HCT116 (cell line): ENCODE measurements at places on chromosomes 11 and 22. TPM values are rescaled to one million over a fixed set of nuclear protein-coding genes. Genes with fewer than 3 reads are reported as not detected.
A peak's percentile ranks its signal among the peaks of the same experiment; 100 is the strongest.

DNA sequence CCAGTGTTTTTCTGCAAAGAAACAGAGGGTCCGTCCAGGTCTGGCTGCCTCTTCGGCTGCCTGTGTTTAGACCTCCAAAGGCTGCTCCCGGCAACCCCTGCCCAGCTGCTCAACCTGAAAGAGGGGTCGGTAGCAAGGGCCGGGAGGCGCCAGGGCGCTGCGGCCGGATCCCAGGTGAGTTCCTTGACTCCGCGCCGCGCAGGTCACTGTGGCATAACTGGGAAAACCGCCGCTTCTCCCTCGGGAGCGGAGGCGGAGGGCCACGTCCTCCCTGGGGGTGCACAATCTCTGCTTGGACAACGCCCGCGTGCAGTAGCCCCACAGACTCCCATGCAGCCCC, 1.0 kb upstream of the BRSK2 start:
- no peak for DNase-seq

The MUC5AC gene
- total RNA-seq: under 0.01 TPM

DNA sequence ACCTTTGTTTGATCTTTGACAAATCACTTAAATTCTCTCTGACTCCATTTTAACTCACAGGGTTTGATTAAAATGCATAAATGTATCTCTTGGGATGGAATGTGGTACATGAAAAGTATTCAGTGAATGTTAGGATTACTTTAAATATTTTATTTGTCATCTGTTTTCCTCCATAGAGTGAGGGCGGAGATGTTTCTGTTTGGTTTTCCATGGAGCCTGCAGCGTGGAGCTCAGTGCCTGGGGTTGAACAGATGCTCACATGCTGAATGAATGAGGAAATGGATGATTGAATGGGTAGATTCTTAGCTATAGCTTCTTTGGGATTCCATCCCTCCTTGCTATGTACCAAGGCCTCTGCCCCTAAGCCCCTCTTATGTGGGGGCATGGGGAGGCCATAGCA, 10.0 kb downstream of the TSPAN18 start:
- no peak for DNase-seq

- DNase-seq: no peak
Observed at GRCh38 chr11:121391914-121392313, 60.2 kb upstream of the SORL1 start.

The SORL1 gene
- total RNA-seq: 17.4 TPM

- peak; percentile 75 for DNase-seq
Observed at GRCh38 chr11:9015677-9016076, 11.9 kb upstream of the NRIP3 start.

The SCYL1 gene
- 104 TPM for total RNA-seq

The C1QTNF5 gene
- total RNA-seq: not detected

GRCh38 chr22:29539105-29539504, 14.5 kb downstream of the THOC5 start:
- DNase-seq: no peak

- no peak for DNase-seq
Observed at GRCh38 chr11:21650961-21651360, 541.9 kb upstream of the ANO5 start.

DNA sequence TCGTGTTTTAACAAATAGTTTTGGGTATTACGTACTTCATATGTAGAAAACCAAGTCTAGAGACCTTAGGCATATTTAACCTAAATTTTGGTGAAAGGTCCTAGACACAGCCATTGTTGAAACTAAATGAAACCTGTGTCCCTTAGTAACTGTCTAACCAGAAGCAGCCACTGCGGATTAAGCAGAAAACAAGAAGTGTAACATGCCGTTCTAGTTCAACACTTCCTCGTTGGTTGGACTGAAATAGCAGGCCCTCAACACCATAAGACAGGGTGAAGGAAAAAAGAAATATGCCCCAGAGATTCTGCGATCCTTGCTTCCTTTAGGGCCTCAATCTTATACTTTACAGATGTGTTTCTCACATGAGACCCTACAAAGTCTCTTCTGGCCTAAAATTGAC, 2.0 kb downstream of the NAA40 start:
- DNase-seq: no peak

DNA sequence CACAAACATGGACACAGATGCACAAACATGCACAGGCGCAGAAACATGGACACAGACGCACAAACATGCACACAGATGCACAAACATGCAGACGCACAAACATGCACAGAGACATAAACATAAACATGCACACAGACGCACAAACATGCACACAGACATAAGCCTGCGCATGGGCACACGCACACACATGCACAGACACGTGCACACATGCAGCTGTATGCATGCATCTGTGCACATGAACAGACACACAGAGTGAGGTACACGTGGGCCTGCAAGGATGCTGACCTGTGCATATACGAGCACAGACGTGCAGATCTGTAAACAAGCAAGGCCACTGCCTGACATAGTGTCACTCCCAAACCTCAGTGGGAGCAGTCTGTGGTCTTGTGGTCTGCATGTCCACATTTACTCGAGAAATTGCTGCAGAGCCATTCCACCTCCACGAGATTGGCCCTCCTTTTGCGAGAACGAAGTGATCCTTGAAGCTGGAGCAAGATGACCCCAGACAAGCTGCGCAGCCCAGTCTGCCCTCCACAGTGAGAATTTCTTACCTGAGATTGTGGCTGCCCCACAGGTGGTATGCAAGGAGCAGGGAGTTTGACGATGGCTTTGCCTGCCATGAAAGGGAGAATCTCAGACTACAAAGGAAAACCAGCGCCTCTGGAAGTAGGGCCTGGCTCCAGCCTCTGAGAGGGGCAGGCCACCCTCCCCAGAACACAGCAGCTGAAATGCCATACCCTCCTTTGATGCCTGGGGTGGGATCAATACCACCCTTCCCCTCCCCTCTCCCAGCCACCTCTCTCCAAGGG, 299.9 kb downstream of the BRD1 start:
- no peak for DNase-seq

The CARD10 gene
- 32.0 TPM for total RNA-seq

DNA sequence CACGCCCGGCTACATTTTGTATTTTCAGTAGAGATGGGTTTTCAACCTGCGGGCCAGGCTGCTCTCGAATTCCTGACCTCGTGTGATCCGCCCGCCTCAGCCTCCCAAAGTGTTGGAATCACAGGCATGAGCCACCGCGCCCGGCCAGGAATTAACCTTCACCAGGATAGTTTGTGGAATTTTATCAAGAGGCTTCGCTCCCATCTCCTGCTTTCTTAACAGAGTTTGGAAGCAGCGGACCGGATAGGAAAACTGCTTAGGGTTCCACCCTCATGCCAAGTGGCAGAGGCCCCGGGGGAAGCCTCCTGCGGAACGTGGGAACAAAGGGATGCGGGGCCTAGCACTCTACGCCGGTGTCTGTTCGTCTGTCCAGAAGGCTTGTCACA, 229.9 kb downstream of the ST3GAL4 start:
- no peak for DNase-seq

- DNase-seq: no peak
Observed at GRCh38 chr11:72038491-72038890, 39.8 kb downstream of the IL18BP start.

The DSCAML1 gene
- total RNA-seq: not detected

DNA sequence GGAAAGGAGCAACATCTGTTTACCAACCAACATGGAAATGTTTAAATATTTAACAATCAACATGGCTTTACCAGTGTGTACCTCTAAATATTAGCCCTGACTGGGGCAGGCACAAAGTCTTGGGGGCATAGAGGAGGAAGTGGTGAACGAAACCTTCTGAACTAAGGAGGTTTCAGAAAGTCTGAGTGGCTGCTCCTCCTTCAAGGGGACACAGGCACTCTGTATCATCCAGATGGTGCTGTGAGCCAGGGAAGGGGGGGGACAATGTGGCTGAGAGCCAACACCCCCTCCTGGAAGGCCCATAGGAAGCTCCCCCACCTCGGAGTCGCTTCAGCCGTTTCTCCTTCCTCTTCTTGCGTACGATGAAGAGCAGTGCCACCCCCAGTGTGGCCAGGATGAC, 107.7 kb downstream of the CEP164 start:
- no peak for DNase-seq

GRCh38 chr22:37912171-37912570, 6.1 kb downstream of the MICALL1 start:
- no peak for DNase-seq

DNA sequence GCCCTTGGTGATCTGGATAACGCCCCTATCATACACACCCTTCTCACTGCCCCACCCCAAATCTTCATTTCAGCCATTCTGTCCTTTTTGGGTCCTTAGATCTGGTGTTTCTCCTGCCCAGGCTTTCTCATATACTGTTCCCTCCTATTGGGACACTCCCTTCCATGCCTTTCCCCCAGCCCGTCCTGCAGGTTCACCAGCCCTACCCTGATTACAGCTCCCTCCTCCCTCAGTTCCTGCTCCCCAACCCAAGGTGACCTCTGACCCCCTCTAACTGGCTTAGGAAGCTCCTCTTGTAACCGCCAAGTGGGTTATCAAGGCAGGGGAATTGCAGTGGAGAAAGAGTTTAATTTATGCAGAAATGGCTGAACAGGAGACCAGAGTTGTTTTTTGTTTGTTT, 13.0 kb downstream of the MTFP1 start:
- no peak for DNase-seq

GRCh38 chr22:41910050-41911000, 4.5 kb downstream of the SHISA8 start:
- no peak for DNase-seq

The FRMD8 gene
- 35.8 TPM for total RNA-seq

GRCh38 chr11:123235117-123235655, 40.1 kb upstream of the CLMP start:
- peak; percentile 38 for DNase-seq

DNA sequence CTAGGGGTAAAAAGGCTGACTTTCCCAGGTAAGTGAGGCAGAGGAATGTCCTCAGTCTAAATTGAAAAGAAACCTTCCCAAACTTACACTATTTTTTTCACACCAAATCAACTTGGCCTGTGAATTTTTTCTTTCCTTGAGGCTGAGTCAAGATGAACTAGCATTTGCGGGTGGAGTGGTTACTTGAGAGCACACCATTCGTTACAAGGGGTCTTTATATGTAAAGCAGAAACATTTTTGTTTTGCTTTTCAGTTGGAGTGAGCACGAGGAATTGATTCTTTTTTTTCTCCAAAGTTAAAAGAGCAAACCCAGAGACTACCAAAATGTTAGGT, 36.4 kb downstream of the MAML2 start:
- peak; percentile 12 for DNase-seq

DNA sequence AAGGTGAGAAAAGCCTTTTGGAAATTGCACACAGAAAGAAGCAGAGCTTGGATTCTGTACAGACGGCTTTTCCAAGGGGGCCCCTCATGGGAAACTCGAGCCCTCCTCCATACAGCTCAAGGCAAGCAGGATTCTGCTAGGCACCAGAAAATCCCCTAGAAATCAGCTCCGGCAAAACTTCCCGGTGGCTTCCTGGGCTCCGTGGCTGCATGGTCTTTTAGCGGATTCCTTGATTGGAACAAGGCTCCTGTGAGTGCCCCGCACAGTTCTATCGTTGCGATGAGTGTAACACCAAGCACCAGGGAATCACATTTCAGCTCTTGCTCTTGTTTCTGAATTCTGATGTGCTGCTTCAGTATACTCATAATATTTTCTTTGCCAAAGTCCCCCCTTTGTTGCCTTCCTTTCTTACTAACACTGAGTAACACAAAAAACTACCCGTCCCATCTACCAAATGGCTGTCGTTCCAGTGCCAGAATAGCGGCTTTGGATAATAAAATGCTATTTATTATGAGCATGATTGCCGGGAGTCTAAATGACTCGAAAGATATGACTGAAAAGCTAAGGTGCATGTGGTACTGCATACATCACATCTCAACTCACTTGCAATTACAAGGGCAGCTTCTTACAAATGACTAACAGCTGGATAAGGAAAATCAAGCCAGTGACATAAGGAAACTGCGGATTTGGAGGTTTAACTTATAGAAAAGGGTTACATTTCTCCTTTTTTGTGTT, 494.1 kb downstream of the DLG2 start:
- DNase-seq: no peak

- DNase-seq: no peak
Observed at GRCh38 chr11:119029340-119030028, 1.2 kb downstream of the SLC37A4 start.

The LYVE1 gene
- total RNA-seq: 0.34 TPM

DNA sequence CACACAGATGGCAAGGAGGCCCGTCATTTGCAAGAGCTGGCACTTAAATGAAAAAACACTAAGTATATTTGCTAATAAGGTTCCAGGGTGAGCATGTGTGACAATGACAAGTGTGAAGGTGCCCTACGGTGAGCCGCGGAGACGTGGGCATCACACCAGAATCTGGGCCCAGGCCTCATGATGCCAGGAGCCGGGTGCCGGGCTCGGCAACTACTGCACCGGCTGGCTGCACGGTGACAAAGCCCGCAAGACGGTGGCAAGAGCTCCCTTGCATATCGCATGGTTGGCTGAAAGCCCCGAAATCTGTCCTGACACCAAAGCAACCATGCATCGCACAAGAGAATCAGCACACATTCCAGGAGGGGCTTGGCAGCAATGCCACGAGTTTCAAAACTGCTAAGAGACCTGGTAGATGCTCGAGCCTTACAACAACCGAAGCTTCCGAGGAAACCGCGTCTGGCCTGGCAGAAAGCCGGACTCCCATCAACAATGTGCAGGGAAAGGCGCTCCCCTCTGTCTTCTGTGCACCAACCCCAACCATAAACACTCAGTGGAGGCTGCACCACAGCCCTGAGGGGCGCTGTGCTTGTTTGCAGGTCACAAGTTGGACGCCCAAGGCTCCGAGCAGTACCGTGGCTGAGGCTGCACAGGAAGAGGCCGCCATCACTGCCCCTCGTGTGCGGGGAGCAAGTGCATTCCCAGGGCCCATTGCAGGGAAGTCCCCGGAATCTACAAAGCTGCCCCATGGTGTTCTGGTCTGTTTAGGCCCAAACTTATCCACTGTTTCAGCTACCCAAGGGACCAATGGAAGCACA, 339.7 kb downstream of the CTTN start:
- DNase-seq: no peak

The NLRP14 gene
- total RNA-seq: 0.49 TPM

The CHRNA10 gene
- 3.0 TPM for total RNA-seq

The BET1L gene
- total RNA-seq: 49.1 TPM

DNA sequence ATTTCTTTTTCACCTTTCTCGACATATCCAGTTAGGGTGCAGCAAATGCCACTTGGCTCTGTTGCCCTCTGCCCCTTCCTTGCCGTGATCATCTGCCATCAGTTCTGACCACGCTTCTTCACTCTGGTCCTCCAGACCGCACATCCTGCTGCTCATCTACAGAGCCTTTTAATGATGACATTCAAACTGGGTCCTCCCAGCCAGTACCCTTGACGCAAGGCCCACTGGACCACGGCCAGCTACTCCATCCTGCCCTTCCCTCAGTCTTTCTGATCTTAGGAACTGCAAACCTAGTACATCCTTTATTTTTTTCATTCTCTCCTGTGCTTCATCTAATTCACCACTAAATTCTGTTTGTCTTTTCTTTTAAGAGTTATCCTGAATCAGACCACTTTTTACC, 551.8 kb downstream of the NTM start:
- DNase-seq: no peak

- DNase-seq: no peak
Observed at GRCh38 chr22:45006111-45006963, 3.5 kb downstream of the PHF21B start.

The CSF2RB gene
- total RNA-seq: 0.10 TPM

The ZPR1 gene
- 56.3 TPM for total RNA-seq
